ENCODE measurements at places on chromosomes 6 and 20.

GRCh38 chr6:3882431-3882830 lies 33.3 kb downstream of the FAM50B start:
- DNase-seq, result no peak

DNA sequence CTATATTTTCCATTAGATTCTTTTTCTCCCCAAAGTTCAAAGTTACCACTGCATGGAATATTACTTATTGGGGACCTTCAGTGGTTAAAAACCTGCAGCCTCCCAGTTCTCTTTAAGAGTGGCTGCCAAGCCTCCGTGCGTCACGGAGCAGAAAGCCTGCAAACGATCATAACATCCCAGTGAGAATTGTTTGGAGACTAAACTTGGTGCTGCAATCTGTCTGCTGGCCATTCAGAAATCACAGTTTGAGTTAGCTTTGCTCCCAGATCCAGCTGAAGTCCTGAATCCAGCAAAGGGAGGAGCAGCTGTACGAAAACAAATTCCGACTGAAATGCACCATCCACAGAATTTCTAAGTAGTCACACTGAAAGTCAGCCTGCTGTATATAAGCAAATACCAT lies 213.5 kb upstream of the PDE10A start:
- no peak for DNase-seq

DNA sequence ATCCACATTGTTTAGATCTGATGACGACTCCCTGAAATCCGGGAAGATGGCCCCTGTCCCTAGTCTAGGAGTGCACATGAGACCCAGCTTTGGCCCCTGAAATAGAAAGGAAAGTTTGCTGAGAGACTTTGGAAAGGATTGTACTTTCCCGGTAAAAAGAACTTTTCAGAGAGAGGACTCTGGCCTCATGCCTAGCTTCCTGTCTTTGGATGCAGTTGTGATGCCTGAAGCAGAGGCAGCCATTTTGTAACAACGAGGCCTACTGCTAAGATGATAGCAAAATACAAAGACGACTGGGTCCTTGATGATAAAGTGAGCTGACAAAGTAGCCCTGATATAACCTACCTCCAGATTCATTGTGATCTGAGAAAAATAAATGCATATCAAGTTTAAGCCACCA lies 6.9 kb downstream of the CPNE5 start:
- no peak for DNase-seq

GRCh38 chr6:114304304-114304887 lies 38.4 kb downstream of the HS3ST5 start:
- DNase-seq, result no peak

- no peak for DNase-seq
Measured at GRCh38 chr20:40144581-40144980, 544.5 kb downstream of the MAFB start.

- no peak for DNase-seq
Measured at GRCh38 chr6:163370464-163371117, 43.9 kb upstream of the QKI start.

- DNase-seq, result no peak
Measured at GRCh38 chr20:33667245-33667675, 517 bp downstream of the ACTL10 start.

DNA sequence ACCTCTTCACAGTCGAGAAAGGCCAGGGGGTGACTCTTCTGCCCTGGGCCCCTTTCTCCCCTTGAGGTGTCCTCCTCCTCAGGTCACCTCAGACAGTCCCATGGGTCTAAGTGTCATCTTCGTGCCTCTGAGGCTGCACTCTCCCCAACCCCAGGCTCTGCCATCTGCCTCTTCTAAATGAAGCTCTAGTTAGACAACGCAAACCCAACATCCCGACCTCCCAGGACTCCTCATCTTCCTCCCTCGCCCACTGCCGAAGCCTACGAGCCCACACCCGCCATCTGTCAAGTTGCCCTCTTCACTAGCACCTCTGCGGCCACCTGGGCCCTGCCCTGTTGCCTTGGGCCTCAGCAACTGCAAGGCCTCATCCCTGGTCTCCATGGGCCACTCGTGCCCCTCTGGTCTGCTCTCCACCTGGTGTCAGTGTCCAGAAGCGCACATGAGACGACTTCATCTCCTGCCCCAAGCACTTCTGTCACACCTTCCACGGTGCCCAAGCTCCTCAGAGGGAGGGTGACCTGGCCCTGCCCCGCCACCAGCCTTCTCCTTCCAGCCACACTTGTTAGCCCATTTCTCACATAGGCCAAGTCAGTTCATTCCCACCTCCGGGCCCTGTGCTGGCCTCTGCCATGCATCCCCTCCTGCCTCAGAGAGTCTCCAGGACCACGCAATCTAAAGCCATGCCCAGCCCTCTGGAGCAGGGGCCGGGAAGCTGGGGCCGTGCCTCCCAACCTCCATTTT lies 53.8 kb downstream of the RRBP1 start:
- DNase-seq, result no peak

DNA sequence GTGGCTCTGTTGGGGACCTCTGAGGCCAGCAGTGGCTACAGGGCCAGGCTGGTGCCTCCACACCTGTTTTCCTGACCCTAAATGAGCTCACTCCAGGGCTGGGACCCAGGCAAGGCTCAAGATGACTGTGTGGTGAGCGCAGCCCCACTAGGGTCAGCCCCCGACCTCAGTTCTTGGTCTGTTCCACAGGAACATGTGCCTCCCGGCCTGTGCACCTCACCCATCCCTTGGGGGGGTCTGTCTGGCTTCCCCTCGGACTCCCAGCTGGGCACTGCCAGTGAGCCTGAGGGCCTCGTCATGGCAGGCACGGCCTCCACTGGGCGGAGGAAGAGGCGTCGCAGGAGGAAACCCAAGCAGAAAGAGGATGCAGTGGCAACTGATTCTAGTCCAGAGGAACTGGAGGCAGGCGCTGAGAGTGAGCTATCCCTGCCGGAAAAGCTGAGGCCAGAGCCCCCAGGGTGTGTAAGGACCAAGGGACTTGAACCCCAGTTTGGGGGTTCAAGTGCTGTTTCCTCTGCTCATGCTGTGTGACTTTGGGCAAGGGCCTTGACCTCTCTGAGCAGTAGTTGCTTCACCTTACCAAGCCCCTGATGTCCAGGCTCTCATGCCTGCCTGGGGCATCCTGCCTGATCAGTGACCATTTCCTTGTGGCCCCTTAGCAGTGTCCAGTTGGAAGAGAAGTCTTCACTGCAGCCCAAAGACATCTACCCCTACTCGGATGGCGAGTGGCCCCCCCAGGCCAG lies 8.0 kb downstream of the LPIN3 start:
- DNase-seq, result no peak

DNA sequence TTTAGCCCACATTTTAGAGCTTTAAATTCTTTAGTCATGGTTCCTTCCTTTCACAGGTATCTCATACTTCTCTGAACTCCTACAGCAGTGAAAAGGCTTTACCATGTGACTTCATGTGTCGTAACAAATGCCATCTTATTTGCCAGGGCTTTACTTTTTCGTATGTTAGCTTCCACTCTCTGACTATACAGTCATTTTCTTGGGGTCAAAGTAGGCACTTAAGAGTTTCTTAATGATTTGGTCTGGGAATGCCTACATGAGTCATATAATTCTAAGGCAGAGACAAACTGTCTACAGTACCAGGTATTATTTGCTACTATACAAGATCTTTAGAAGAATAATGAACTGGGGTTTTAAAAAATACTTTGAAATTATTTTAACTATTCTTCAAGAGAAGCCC lies 15.0 kb downstream of the RAB23 start:
- no peak for DNase-seq

DNA sequence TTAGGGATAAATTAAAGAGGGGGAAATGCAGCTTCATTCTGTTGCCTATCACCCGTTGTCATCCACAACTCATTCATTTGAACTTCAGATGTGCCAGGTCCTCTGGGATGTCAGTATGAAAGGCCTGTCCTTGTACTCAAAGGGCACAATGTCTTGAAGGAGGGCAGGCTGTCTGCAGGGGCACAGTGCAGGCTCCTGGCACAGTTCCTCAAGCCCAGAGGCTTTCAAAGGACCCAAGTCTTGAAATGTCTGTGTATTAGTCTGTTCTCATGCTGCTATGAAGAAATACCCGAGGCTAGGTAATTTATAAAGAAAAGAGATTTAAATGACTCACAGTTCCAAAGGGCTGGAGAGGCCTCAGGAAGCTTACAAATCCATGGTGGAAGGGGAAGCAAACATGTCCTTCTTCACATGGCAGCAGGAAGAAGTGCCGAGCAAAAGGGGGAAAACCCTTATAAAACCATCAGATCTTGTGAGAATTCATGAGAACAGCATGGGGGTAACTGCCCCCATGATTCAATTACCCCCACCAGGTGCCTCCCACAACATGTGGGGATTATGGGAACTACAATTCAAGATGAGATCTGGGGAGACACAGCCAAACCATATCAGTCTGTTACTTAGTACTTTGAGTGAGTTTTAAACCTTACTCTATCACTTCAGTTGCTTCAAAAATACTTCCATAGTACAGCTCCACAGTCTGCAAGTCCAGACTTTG lies 9.4 kb downstream of the SNX9 start:
- no peak for DNase-seq

- no peak for DNase-seq
Measured at GRCh38 chr20:58617158-58617557, 33.9 kb upstream of the STX16 start.

GRCh38 chr20:60249436-60249835 lies 291.2 kb downstream of the CDH26 start:
- no peak for DNase-seq

DNA sequence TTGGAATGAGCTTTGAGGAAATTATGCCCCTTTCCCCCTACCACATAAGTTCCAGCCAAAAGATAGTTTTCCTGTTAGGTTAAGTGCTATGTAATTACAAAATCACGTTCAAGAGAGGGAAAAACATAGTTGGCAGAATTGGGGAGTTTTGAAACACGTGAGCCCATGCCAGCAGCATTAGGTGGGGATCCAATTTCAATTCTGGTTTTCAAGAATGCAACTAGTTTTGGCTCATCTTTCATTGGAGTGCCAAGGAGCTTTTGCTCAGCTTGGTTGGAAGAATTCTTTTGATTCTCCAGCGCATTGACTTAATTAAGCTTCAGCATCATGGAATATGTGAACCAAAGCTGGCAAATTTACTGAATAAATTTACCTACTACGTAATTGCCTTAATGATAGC lies 95.9 kb downstream of the SAMD5 start:
- DNase-seq, result no peak

DNA sequence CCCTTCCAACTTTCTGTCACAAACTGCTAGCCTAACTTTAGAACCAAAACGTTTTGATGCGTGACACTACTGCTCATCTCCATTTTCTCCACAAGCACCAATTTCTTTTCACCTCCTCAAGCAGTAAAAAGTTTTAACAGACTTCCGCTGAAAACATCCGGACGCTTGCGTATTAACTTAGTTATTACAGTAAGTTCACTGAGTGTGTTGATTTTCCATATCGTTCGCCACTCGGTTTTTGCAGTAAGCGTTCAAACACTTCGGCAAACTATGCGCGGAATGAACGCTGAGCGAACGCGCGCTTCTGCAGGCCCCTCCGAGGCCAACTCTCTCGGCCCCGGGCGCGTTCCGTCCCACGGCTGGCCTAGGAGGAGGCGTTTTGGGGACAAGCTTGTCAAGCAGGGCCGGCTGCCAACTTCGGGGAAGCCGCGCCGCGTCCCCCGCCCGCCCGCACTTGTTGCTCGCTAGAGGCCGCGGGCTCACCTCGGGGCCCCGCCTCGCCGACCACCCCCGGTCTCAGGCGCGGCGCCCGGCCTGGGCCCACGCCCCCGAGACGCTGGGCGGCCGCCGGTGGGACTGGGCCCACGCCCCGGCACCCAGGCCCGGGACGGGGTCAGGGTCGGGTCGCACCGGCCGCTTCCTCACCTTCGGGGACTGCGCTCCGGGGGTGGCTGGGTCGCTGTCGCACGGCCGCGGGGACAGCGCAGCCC lies 945 bp downstream of the PHF10 start:
- peak; percentile 15 for DNase-seq

DNA sequence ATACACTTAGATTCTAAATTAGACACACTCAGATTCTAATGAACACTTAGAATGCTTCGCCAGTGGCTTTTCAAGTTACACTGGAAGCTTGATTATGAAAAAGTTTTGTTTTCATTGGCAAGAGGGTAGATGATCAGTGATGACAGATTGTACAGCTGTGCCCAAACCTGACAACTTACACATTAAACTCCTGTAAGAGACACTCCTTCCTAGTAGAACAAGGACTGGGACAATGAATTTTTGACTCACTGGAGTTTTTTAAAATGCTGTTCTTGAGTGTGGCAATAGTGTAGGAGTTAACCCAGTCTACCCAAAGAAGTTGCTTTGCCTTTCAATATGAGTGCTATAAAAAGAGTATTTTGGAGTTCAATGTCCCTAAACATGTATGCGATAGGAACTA lies 140.8 kb downstream of the SLC16A10 start:
- no peak for DNase-seq

DNA sequence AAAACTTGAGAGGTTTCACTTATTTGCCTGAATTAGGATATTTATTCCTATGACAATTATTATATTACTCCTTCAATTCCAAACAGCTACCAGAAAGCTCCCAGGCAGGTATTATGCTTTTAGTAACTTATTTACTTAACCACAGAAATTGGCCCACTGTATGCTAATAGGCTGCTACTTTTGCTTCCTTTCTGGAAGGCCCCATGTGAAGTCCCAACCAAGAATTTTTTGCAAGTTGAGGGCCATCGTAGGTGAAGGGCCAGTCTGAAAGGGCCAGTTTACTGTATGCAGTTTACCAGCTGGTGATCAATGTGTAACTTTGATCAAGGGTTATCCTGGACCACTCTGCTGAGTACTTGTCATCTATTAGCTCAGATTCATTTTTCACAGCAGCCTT lies 45.0 kb downstream of the EDN1 start:
- DNase-seq, result no peak

GRCh38 chr20:36153736-36154699 lies 522 bp upstream of the EPB41L1 start:
- DNase-seq, result peak; percentile 37

- no peak for DNase-seq
Measured at GRCh38 chr20:20755674-20756319, 43.4 kb upstream of the RALGAPA2 start.

DNA sequence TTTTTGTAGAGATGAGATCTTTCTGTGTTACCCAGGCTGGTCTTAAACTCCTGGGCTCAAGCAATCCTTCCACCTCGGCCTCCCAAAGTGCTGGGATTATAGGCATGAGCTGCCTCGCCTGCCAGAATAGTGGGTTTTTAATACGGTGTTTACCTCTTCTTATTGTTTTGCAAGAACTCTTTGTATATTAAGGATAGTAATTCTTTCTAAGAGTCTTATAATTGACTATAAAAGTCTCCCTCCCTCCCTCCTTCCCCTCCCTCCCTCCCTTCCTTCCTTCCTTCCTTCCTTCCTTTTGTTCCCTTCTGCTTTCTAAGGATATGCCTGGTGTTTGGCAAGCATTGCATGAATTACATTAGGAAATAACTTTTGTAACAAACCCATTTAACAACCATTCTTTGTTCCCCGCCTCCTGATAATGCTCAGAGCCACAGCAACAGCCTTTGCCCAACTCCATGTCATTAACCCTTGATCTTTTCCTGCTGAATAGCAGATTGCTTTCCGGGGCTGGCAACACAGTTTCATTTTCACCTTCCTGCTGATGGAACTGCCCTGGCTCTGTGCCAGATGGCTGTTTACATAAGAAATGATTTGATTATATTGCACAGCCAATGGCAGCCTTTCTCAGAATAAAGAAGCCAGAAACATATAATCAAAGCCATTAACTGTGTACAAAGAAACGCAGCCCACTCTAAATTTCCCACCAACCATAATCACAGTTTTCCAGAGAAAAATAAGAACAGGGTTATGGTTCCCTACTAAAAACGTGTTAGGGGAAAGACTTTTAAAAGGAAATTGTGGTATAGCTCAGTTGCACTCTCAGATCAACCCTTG lies 143.7 kb upstream of the PTPN1 start:
- DNase-seq, result peak; percentile 84

All from NCI-H2107 (cell line).